ENCODE measurements at places on chromosomes 2 and 18.

- DNase-seq: no peak
These were observed 39.2 kb downstream of the CCDC138 start for GRCh38 chr2:108825736-108826135.

GRCh38 chr2:134642938-134643337 lies 75.9 kb downstream of the TMEM163 start:
- no peak for DNase-seq

- no peak for DNase-seq
These were observed 144.8 kb upstream of the GLI2 start for GRCh38 chr2:120590841-120591240.

DNA sequence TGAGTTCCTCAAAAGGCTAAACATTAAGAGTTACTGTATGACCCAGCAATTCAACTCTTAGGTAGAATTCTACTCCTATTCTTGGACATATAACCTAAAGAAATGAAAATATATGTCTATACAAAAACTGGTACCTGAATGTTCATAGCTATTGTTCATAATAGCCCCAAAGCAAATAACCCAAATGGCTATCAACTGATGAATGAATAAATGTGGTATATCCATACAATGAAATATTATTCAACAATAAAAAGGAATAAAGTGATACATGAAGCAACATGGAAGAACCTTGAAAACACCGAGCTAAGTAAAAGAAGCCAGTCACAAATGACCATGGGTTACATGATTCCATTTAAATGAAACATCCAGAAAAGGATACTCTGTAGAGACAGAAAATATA lies 114.6 kb downstream of the BAZ2B start:
- no peak for DNase-seq

GRCh38 chr2:171181064-171182049 lies 20.7 kb upstream of the TLK1 start:
- DNase-seq: no peak

DNA sequence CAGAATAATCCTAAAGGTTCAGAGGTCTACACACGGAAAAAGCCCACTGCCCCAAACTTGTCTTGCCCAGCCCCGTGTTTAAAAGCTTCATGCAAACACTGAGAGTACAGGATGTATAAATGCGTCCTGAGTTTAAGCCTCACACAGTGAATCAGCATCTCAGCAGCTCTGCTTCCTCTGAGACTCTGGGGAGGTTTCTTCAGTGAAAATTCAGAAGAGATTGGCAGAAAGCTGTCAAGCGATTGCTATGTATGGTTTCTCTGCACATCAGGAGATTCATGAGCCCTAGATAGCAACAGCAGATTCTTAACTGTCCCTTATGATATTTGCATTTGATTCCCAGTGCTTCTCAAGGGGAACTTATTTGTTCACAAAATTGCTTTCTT lies 27.1 kb downstream of the CRACDL start:
- DNase-seq: no peak

DNA sequence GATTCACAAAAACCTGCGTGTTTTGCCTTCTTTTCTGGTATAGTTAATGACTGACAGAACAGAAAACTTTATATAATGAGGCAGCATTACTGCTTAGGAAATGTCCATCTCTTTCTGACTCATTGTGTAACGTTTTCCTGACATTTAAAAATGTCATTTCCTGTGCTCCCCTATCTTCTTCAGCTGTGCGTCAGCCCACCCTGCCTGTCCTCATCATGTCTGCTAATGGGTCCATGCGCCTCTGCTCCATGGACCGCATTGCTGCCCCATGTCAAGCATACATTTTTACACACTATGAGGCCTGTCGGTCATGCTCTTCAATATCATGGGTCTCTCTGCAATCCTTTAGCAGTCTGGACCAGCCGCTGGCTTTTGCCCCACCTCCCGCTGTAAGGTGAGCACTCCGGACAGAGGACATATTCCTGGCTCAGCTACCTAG lies 234.3 kb downstream of the CDCA7 start:
- DNase-seq: no peak

DNA sequence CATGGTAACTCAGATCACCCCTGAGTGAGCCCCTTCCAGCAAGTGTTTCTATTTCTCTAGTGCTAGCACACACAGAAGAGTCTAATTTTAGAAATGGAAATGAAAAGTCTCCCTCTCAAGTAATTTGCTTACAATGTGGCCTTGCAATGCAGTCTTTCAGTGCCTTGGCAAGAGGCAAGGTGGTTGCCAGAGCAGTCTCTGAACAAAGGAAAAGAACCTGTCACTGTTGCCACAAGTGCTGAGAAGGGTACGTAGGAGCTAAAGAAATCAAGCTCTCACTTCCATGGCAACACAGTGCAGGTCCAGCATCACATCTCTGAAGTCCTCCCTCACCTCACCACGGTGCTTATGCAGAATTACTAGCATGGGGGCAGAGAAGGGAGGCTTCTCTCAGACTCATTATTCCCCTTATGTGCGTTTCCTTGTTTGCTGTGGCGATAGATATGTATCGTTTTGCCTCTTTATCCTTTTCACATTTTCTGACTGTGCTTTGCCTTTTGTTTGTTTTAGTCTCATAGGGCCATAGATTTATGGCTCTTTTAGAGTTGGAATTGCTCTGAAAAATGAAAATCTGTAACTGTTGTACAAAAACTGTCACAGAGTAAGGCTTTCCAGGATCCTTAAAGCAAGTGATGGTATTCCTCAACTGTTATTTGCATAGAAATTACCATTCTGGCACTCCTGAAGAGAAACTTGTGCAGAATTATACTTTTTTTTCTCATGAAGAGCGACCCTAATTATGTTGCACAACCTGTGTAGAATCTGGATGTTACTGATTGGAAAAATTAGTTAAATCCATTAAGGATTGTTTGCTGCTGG lies 164.8 kb downstream of the CCDC85A start:
- no peak for DNase-seq

DNA sequence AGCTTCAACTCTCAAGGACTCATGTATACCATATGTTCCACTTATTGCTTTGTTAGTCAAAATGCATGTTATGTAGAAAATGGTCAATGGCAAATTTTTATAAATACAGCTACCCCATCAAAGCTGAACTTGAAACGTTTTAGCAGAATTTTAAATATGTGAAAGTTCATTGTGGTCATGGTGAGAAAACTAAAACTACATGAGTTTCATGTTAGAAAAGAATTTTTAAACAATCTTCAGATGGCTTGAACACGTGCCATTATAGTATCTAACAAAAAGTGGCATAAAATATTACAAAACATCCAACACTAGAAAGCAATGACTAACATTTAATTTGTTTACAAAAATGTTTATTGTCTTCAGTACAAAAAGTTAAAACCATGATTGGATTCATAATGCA lies 246.0 kb upstream of the KCNJ3 start:
- no peak for DNase-seq

DNA sequence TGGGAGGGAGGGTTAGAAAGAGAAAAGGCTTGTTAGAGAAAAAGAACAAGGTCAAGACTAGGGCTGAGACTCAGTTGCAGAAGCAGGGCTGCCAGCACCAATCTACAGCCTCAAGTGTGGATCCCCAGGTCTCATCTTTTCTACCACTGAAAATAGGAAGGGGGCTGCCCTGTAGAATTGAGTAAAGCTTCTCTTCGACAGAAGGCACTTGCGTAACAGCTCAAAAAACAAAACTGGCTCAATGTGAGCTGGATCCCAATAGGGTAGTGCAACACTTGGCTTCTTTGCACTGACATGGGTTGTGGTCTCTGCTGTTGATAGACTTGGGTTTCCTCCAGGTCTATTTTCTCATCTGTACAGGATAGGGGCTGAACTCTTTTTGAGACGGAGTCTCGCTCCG lies 1.8 kb upstream of the MPV17 start:
- DNase-seq: no peak

GRCh38 chr18:63905361-63905760 lies 2.4 kb upstream of the SERPINB10 start:
- no peak for DNase-seq

DNA sequence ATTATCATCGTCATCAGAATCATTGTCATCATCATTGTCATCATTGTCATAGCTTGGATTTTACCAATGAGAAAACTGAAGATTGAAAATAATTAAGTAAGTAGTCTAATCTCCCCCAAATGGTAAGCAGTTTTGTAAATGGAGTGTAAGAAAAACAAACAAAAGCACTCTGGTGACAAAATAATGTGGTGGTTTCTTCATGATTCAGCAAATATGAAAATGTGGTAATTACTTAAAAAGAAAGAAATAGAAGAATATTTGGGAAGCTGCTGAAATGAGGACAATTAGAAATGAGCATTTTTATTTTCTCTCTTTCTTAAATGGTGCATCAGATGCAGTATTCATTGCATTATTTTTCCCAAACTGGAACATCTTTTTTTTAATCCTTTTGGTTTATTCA lies 514.4 kb downstream of the DCDC2C start:
- DNase-seq: no peak

- no peak for DNase-seq
These were observed 32.5 kb upstream of the CD28 start for GRCh38 chr2:203673933-203674332.

GRCh38 chr2:39381653-39382052 lies 55.4 kb downstream of the MAP4K3 start:
- no peak for DNase-seq

GRCh38 chr2:152448606-152449005 lies 113.6 kb downstream of the FMNL2 start:
- no peak for DNase-seq

DNA sequence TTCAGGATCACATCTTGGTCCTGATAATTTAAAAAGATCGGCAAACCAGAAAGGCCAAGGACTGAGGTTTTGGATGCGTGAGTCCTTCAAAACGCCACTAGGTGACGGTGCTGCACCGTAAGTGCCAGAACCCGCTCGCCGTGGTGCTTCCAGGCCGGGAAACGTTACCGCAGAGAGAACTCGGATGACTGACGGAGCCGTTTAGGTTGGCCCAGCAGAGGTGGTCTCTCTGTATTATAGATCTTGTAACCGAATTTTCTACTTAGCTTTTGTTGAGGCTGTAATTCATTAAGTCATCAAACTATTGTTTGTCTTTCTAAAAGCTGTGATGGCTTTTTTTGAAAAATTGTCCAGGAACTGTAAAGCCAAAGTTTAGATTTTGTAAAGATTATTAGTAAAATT lies 39.8 kb upstream of the ADCYAP1 start:
- peak; percentile 39 for DNase-seq

DNA sequence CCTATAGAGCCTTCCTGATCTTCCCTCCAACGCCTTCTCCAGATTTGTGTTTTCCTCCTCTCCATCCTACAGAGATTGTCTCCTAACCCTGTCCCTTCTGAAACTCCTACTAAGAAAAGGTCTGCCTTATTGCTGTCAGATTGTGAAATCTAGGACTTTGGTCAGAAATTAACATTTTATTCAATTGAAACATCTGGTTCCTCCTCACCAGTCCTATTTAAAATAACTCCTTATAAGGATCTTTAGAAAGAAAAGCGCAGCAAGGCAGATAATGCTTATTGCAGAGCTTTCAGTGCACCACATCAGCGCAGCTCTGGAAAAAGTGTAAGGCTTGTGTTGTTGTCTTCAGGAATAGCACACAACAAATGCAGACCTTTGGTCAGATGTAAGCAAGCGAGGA lies 477.8 kb upstream of the CHST9 start:
- DNase-seq: no peak

GRCh38 chr2:226187616-226188015 lies 612.0 kb downstream of the IRS1 start:
- no peak for DNase-seq

DNA sequence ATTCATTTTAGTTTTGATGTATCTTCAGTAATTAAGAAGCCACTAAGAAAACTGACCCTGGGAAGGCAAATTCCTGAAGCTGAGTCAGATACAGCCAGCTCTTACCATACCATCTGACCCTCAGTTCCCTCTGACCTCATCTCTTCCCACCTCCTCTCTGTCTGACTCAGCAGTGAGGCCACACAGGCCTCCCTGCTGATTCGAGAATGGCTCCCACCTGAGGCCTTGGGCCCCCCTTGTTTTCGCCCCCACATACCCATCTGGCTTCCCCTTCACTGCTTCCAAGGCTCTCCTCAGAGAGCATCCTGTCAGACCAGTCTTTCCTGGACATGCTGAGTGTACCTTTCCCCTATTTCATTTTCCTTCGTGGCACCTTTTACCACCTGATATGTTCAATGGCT lies 71.0 kb upstream of the CYP1B1 start:
- no peak for DNase-seq

- no peak for DNase-seq
These were observed 113.0 kb downstream of the MEIS1 start for GRCh38 chr2:66547887-66548286.

GRCh38 chr2:179422037-179422643 lies 157.5 kb upstream of the SESTD1 start:
- no peak for DNase-seq

GRCh38 chr18:72336786-72337185 lies 207.4 kb downstream of the CBLN2 start:
- no peak for DNase-seq

GRCh38 chr2:120683081-120683480 lies 52.6 kb upstream of the GLI2 start:
- no peak for DNase-seq

DNA sequence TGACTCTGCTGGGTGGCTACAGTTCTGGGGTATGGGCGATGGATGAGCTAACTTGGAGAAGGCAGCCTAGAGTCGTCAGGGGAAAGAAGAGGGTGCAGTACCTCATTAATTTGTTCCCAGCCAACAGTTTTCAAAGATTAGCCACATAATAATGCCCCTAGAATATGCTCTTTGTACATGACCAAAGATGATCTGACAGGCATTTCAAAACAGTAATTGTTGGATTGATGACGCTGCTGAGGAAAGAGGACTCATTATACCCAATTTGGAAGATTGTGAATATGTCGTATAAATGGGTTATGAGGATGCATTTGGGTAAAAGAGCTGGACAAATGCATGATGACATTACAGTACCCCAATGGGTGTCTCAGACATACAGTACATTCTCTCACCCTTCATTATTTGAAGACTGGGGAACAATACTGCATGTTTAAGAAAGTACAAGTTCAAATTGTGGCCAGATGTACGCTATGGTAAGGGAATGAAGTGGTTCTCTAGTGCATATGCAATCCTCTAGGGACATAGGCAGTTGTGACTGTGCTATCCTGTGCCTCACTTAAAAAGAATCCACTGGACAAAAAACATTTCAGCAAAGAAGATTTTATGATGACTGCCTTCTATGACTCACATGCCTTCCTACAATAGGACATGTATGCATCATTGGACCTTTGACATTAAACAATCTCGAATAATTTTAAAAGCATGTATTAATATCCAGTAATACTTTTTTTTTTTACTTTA lies 233.2 kb downstream of the CNTNAP5 start:
- DNase-seq: no peak

DNA sequence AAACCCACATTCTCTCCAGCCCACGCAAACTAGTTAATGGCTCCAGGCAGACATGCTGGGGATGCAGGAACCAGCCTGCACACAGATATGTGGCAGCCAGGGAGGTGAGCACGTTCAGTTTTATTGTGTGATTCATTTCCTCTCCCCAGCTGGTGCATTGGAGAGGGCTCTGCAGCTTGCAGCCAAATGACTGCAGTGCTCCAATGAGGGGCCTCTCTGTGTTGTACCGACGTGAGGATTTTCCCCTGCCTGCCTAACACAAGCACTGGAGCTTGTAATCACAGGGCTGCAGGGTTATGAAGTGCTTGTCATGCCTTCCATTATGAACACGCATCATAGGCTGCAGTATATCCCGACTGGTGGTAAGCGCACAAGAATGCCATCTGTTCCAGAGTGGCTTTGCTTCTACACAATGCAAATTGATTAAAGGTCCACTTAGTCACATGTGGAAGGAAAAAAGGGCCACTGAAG lies 92.3 kb upstream of the THUMPD2 start:
- DNase-seq: no peak

Measured in effector memory CD4-positive, alpha-beta T cell (primary cell).